IMR-90 (cell line): ENCODE measurements at places on chromosomes 16 and 17. TPM values are rescaled to one million over a fixed set of nuclear protein-coding genes. Genes with fewer than 3 reads are reported as not detected.

DNA sequence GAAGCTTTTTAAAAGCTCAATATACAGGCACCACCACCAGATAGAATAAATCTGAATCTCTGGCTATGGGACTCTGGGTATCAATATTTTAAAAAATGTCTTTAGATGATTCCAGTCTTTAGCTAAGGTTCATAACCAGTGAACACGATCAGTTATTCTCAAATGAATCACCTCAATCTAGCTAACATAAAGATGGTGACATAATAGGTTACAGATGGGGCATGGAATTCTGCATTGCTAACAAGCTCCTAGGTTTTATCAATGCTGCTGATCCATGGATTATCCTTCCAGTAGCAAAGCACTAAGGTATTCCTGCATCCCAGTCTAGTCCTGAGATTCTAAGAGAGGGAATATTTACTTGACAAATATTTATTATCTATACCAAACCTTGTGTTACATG, 415.5 kb upstream of the CDH11 start:
- H3K36me3 ChIP-seq = no peaks in the 10 kb centered on the region
- H3K4me1 ChIP-seq = peaks cover 2% of the 10 kb centered on the region; the same call in 1 of the 2 replicates
- H3K4me3 ChIP-seq = no peak overlapping the region
- no peak overlapping the region for H3K27ac ChIP-seq
- no peak for DNase-seq
- no peaks in the 10 kb centered on the region for H3K27me3 ChIP-seq

- no peak overlapping the region for H3K4me3 ChIP-seq
- DNase-seq = no peak
- H3K27ac ChIP-seq = no peak overlapping the region
These were observed 242.1 kb upstream of the GSE1 start for GRCh38 chr16:85370881-85371651.

GRCh38 chr16:85724936-85725335, 26.0 kb downstream of the C16orf74 start:
- no peak for DNase-seq
- H3K4me1 ChIP-seq = no peaks in the 10 kb centered on the region

- no peak overlapping the region for H3K4me3 ChIP-seq
- no peaks in the 10 kb centered on the region for H3K36me3 ChIP-seq
- H3K27ac ChIP-seq = no peak overlapping the region
- H3K27me3 ChIP-seq = peaks cover 2% of the 10 kb centered on the region; the same call in 1 of the 2 replicates
- H3K4me1 ChIP-seq = no peaks in the 10 kb centered on the region
- DNase-seq = no peak
These were observed 39.4 kb downstream of the SYCE1L start for GRCh38 chr16:77238593-77238992.

DNA sequence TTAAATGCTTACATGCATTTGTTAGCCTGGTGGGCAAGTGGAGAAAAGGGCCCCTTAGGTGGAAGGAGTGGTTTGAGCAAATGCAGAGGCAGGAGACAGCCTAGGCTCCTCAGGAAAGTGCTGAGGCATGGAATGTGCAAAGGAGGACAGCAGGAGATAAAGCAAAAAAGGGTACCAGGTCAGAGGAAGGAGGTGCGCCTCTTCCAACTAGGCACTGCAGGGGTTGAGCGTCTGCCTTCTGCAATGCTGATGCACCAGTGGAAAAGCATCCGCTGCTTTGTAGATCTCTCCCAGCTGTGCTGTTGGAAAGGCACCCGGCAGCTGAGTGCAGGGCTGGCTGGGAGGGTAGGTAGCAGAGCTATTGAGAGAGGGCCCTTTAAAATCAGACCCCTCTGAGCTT, 287.0 kb upstream of the XYLT1 start:
- H3K27me3 ChIP-seq = no peaks in the 10 kb centered on the region; the same call in 1 of the 2 replicates
- no peak overlapping the region for H3K4me3 ChIP-seq
- no peak overlapping the region for H3K27ac ChIP-seq

DNA sequence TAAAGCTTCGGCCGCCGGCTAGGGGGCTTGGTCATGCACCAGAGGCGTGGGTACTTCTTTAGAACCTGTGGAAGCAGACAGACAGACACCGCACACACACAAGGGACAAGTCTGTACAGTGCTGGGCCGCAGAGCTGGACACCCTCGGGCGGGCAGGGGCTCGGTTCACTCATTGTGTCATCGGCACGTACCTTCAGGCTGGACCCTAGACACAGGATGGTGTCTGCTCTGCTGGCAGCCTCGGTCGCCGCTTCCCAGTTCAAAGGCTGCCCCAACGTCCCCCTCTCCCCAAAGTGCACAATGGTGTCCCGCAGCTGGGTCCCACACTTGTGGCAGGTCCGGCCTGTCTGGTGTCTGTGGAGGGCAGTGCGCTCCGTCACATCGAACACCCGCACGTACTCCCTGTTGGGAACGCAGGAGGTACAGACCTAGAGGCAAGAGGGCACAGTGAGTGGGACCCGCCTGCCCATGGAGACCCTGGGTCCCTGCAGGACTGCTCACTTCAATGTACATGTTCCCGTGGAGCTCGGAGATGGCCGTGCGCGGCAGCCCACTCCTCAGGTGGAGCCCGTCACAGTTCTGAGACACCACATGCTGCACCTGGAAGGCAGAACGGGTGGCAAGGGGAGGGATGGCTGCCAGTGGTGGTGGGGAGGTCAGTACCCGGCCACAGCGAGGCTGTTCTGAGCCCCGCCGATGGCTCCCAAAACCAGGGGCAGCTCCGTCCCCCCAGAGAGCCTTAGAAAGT, 3.1 kb upstream of the PCYT2 start:
- no peak overlapping the region for H3K27ac ChIP-seq
- H3K36me3 ChIP-seq = peaks cover 43% of the 10 kb centered on the region
- H3K4me1 ChIP-seq = peaks cover 13% of the 10 kb centered on the region
- no peak for DNase-seq
- H3K27me3 ChIP-seq = no peaks in the 10 kb centered on the region
- no peak overlapping the region for H3K4me3 ChIP-seq

- H3K4me1 ChIP-seq = peaks cover 33% of the 10 kb centered on the region
- H3K27me3 ChIP-seq = no peaks in the 10 kb centered on the region
- peaks cover 44% of the 10 kb centered on the region for H3K36me3 ChIP-seq
- H3K27ac ChIP-seq = no peak overlapping the region
- peak; percentile 97 for DNase-seq
- H3K4me3 ChIP-seq = no peak overlapping the region
These were observed 10.9 kb downstream of the HAPSTR1 start for GRCh38 chr16:9102379-9102778.

DNA sequence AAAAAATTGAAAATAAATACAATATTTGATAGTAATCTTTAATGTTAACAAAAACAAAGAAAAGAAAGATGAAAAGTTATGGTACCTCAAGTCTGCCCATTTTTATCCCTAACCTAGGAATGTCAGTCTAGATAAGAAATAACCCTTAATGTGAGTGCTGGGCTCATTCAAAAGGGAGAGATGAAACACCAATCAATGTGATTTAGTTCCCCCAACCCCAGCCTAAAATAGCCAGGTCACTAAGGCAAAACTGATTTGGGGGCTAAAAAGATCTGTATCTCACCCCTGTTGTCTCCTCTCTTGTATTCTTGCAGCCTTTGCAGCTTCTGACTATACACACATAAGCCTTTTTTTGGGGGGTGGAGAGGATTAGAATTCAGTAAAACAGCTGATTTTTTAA, 3.2 kb upstream of the IGF2BP1 start:
- H3K27me3 ChIP-seq = peaks cover 35% of the 10 kb centered on the region
- no peak overlapping the region for H3K27ac ChIP-seq

The RUNDC3A gene
- 0.07 and 0.34 TPM in 2 replicates for polyA plus RNA-seq

The RAB34 gene
- polyA plus RNA-seq = 374 and 387 TPM in 2 replicates

- H3K27me3 ChIP-seq = no peaks in the 10 kb centered on the region
- H3K27ac ChIP-seq = peak within 1 kb of the TSS; percentile 58
- peaks cover 5% of the 10 kb centered on the region for H3K36me3 ChIP-seq
- peak; percentile 93 for DNase-seq
These were observed at the start of the genes NAA60 and ZNF597 for GRCh38 chr16:3443108-3444031. Gene NAA60 (plus strand): TSS chr16:3443680. CDS start chr16:3476228, 32,548 bp downstream. Gene ZNF597 (minus strand): TSS chr16:3443504. CDS start chr16:3443153, 351 bp downstream.

The CAMKK1 gene
- 7.7 and 8.2 TPM in 2 replicates for polyA plus RNA-seq

The KRT9 gene
- polyA plus RNA-seq = not detected in 2 replicates

The ERI2 gene
- 5.6 and 7.5 TPM in 2 replicates for polyA plus RNA-seq

DNA sequence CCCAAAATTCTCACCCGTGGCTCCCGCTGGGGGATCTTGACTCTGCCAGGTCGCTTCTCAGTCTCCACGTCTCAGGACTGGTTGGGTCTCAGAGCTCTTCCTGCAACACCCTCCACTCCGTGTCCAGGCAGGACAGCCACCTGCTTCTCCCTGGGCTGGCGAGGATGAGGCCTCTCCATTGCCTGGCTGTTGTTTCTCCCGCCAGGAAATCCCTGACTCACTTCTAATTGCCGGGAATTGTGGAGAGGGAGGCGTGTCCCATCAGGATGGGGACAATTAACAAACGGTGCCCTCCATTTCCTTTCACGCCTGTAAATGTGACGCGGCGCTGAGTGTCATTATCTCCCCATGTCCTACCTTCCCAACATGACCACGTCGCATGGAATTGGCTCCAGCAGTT, 204.5 kb downstream of the RBFOX3 start:
- no peaks in the 10 kb centered on the region for H3K36me3 ChIP-seq
- DNase-seq = no peak
- no peak overlapping the region for H3K4me3 ChIP-seq
- H3K4me1 ChIP-seq = no peaks in the 10 kb centered on the region
- no peak overlapping the region for H3K27ac ChIP-seq
- peaks cover 31% of the 10 kb centered on the region for H3K27me3 ChIP-seq

- H3K4me3 ChIP-seq = no peak overlapping the region
- H3K27ac ChIP-seq = no peak overlapping the region
- no peaks in the 10 kb centered on the region for H3K36me3 ChIP-seq
- no peak for DNase-seq
- H3K27me3 ChIP-seq = no peaks in the 10 kb centered on the region
- H3K4me1 ChIP-seq = no peaks in the 10 kb centered on the region
These were observed 465.4 kb upstream of the C16orf82 start for GRCh38 chr16:26601335-26601734.

DNA sequence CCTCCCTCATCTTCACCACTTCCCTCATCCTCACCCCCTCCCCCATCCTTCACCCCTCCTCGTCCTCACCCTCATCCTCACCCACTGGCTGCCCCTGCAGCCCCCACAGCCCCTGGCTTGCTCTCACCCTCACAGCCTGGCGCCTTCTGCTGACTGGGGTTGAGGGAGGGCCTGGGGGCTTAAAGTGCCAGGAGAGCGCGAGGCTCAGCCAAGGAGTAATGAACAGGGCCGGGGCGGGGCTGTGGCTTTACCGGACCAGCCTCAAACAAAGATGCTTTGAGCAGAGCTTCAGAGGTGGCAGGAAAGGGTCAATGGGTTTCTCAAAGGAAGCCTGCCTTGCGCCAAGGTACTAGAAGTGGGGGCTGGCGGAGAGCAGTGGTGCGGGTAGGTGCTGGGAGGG, at the start of gene PRSS33:
PRSS33 (minus strand) TSS at position 155 of the 400 bp plus-strand sequence. CDS start 1,013 bp downstream, outside the sequence.
- H3K4me1 ChIP-seq = no peaks in the 10 kb centered on the region
- no peak for DNase-seq
- no peak within 1 kb of the TSS for H3K27ac ChIP-seq
- H3K36me3 ChIP-seq = no peaks in the 10 kb centered on the region

The GOT2 gene
- 55.2 and 60.2 TPM in 2 replicates for polyA plus RNA-seq

The CDRT15L2 gene
- polyA plus RNA-seq = not detected in 2 replicates

The TEDC2 gene
- 7.3 and 10.8 TPM in 2 replicates for polyA plus RNA-seq

- H3K4me3 ChIP-seq = no peak overlapping the region
- H3K36me3 ChIP-seq = peaks cover 16% of the 10 kb centered on the region; the same call in 1 of the 2 replicates
- H3K27me3 ChIP-seq = no peaks in the 10 kb centered on the region
- H3K4me1 ChIP-seq = peaks cover 56% of the 10 kb centered on the region
- peak; percentile 75 for DNase-seq
These were observed 4.8 kb downstream of the BCAR1 start for GRCh38 chr16:75246504-75247205.

GRCh38 chr17:48925991-48926342, 17.8 kb downstream of the UBE2Z start:
- H3K27ac ChIP-seq = no peak overlapping the region
- no peak overlapping the region for H3K4me3 ChIP-seq
- no peaks in the 10 kb centered on the region for H3K27me3 ChIP-seq
- DNase-seq = no peak
- H3K36me3 ChIP-seq = peaks cover 81% of the 10 kb centered on the region

The CCL2 gene
- 85.9 and 103 TPM in 2 replicates for polyA plus RNA-seq
